Activated CD4-positive, alpha-beta T cell treated with anti-CD3 and anti-CD28 coated beads, Interleukin-2, amount 50 U/mL, for 4 hours (primary cell): ENCODE measurements at places on chromosomes 11 and 22.

DNA sequence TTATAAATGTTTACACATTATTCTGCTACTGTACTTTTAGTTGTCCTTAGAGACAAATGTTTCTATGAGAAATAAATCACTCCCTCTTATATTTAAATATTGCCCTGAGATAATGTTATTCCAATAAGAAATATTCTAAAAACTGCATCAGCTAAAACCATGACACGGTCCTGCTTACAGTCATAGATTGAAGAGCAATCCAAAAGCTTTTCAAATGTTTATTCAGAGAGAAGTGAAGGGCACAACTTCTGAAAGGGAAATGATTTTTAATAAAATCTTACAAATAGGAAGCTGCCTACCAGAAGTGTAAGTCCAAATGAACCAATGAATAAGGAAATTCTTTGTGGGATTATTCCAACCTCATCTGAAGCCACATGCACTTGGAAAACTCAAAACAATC is 49.2 kb downstream of the STK33 start:
- no peak for DNase-seq

DNA sequence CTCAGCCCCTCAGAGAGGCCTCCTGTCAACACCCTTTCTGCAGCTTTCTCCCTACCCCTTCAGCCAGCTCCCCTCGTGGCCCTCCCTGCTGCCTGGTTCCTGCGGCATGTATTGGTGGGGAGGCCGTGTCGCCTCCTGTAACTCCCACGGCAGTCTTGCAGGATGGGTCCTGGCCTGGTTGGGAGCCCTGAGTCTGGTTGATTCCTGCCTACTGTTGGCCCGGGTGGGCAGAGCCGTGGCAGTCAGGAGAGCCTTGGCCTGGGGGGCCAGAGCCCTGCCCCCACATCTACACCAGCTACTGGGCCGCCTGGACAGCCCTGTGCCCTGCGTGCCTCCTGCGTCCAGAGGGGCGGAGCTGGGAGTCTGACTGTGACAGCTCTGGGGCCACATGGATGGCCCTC is 30.3 kb upstream of the GRAMD4 start:
- DNase-seq, result no peak

- no peak for DNase-seq
Observed at GRCh38 chr11:105867742-105868141, 154.3 kb downstream of the MSANTD4 start.

GRCh38 chr11:60396382-60396781 is at the start of gene MS4A14:
MS4A14 (plus strand) TSS chr11:60396459; CDS start chr11:60396579, 120 bp downstream.
- DNase-seq, result no peak

GRCh38 chr11:114228435-114229411 is 67.5 kb upstream of the NNMT start:
- DNase-seq, result no peak

DNA sequence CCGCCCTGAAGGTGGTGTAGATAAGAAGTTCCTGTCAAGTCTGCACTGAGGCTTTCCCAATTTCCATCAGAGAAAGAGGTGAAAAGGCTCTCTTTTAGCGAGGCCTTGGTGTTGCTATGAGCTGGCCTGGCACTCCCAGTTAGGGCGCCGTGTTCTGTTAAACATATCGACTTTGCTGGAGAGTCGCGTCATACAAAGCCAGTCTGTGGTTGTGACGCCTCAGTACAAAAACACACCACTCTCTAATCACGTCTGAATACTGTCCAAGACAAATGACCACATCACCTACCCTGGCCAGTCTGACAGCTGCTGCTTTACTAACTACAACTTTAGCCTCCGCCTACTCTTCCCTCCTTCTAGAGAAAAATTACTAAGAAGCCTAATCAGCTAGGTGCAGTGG is 8.0 kb upstream of the TOLLIP start:
- DNase-seq, result no peak

DNA sequence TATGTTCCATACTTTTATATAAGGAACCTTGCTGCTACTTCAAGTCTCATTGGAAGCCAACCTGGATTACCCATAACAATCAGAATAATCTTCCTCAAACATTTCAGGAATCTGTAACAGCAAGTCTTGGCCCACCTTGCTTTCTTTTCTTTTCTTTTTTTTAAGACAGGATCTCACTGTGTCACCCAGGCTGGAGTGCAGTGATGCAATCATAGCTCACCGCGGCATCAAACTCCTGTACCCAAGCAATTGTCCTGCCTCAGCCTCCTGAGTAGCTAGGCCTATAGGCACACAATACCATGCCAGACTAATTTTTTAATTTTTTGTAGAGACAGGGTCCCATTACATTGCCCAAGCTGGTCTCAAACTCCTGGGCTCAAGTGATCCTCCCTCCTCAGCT is 29.3 kb upstream of the PRDM10 start:
- no peak for DNase-seq

DNA sequence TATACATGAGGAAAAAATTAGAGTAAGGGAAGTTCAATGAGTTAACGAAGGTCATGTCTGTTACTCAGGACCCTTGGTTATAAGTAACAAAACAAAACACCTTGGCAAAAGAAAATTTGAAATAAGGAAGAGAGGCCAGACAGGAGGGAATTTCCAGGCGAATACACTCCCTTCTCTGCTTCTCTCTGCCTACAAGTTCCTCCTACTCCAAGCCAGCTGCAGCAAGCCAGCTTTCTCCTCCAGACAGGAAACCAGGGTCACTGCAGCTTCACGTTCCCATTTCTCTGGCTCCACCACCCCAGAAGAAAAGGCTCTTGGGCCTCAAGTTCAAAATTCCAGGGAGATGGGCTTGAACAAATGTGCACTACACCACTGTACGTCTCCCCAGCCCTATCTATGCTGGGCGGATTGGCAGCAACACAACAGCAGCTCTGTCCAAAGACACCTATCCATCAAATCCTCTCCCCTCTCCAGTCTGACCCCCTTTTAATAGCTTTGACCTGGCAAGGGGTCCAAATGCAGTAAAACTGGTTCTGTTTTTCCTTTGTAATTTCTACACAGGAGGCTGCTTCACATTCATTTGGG is 27.7 kb downstream of the SMCO4 start:
- no peak for DNase-seq

DNA sequence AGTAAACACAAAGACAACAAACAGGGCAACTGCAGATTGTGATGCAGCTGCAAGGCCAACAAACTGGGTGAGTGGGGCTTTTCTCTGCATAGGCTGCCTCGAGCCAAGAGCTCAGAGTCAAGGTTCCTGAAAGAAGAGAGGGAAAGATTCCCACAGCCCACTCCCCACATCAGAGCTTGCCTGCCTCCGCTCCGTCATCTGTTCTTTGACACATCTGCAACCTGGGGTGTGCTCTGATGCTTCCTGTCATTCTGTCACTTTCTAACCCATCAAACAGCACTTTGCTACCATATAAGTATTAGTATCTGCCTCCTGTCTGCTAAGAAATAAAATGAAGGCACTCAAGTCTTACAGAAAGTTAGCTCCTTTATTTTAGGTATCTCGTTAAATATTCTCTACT is 46.9 kb downstream of the C22orf31 start:
- no peak for DNase-seq

GRCh38 chr11:128451652-128452470 is 135.5 kb downstream of the ETS1 start:
- no peak for DNase-seq
